ENCODE measurements at places on chromosomes 1 and 21.

- no peak for DNase-seq
These were observed 127.8 kb downstream of the NTMT2 start for GRCh38 chr1:170273291-170274130.

GRCh38 chr1:52002038-52002917 is 11.8 kb upstream of the RAB3B start:
- peak; percentile 88 for DNase-seq

DNA sequence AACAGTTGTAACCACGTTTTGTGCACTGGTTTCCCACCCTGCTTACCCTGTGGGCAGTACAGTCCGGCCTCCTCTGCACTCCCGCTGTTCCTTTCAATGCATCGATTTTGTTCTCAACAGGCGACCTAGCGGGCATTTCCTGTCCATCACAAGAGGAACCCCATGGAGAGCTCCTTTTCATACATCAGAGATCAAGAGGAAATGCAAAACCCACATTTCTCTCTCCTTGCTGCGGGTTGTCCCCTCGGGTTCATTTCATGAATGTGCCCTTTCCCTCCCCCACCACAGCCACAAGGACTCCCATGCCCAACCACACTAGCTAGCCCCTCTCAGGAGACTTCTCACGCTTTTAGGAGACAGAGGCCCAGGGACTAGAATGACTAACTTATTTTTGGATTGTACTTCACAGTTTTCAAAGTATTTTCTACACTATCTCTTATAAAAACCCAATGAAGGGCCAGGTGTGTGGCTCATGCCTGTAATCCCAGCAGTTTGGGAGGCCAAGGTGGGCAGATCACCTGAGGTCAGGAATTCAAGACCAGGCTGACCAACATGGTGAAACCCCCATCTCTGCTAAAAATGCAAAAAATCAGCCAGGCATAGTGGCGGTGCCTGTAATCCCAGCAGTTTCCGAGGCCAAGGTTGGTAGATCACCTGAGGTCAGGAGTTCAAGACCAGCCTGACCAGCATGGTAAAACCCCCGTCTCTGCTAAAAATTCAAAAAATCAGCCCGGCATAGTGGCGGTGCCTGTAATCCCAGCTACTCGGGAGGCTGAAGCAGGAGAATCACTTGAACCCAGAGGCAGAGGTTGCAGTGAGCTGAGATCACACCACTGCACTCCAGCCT is 18.4 kb downstream of the ATP1A4 start:
- DNase-seq = no peak

DNA sequence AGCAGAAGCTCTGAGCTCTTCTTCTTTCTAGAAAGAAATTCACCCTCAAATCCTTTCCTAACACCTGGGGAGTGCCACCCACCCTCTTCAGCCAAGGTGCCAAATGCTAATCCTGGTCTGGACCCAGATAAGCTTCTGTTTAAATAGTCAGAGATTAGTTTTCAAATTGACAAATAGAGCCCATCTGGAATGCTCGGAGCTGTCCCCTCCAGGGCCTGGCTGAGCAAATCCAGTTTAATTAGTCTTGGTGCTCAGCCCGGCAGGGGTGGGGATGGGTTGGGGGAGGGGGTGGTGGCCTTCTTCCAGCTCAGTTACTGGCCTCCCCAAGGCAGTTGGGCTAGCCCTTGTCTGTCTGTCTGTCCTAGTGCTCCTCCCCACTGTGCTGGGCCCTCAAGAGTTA is 269.5 kb downstream of the GRIK3 start:
- DNase-seq = no peak

GRCh38 chr1:180901076-180901990 is 11.4 kb upstream of the KIAA1614 start:
- no peak for DNase-seq

- DNase-seq = no peak
These were observed 135.6 kb downstream of the DUSP10 start for GRCh38 chr1:221606256-221606655.

DNA sequence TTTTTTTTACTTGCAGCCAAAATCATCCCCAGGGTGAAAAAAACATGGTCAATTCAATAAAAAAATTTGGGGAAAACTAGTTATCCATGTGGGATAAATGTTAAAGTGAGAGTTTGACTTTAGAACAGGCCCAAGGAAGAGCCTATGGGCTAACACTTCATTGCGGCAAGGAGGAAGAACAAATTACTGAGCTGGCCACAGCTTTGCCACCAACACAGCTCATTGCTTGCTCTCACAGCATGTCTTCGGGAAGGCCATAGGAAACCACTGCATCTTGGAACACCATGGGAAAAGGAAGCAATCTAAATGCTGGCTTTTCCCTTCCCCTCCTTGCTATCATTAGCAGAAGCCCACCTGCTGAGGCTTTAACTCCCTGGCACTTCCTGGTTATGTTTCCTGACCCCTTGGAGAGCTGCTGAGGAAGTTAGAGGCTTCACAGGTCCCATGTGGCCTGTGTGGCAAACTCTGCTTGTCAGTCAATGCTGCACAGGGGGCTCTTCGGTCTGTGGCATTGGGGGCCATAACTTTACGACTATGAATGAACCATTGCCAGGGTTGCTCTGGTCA is 86.0 kb downstream of the SLC25A24 start:
- DNase-seq = no peak

GRCh38 chr21:37757606-37758376 is 158.5 kb downstream of the KCNJ6 start:
- peak; percentile 24 for DNase-seq

- DNase-seq = no peak
These were observed 21.4 kb downstream of the RPS6KA1 start for GRCh38 chr1:26550946-26551345.

DNA sequence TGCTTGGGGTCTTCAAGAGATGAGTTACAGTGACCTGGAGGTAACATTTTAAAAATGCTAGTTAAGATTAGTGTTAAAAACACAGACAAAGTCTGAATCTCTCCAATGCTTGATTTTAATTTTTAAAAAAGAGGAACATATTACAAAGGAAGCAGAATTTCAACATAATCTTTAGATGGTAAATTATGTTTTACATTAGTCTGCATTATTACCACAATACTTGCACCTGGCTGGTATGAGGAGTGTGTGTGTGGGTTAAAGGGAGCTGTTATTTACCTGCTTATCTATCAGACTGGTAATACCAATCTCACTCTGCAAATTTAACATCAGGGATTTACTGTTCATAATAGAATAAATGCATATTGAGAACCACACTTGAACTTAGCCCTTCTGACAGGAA is 10.3 kb upstream of the KCNJ15 start:
- DNase-seq = no peak

GRCh38 chr1:4369335-4369734 is 285.1 kb upstream of the AJAP1 start:
- DNase-seq = no peak

- no peak for DNase-seq
These were observed 2.1 kb downstream of the ELK4 start for GRCh38 chr1:205629751-205630150.

DNA sequence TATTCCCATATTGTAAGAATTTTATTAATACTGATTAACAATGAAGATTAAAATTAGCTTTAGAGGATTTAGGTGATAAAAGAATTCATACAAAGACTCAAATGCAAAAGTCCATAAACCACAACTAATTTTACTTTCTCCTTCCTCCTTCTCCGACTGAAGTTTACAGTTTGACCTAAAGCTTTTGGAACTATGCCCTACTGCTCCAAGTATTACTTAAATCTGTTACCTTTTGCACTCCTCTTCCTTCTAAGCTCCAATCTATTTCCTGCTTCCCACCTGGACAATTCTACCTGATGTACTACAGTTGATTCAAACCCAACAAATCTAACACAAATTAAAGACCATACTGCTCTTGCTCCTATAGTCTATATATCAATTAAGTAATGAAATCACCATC is 36.3 kb downstream of the ANKRD13C start:
- DNase-seq = no peak

DNA sequence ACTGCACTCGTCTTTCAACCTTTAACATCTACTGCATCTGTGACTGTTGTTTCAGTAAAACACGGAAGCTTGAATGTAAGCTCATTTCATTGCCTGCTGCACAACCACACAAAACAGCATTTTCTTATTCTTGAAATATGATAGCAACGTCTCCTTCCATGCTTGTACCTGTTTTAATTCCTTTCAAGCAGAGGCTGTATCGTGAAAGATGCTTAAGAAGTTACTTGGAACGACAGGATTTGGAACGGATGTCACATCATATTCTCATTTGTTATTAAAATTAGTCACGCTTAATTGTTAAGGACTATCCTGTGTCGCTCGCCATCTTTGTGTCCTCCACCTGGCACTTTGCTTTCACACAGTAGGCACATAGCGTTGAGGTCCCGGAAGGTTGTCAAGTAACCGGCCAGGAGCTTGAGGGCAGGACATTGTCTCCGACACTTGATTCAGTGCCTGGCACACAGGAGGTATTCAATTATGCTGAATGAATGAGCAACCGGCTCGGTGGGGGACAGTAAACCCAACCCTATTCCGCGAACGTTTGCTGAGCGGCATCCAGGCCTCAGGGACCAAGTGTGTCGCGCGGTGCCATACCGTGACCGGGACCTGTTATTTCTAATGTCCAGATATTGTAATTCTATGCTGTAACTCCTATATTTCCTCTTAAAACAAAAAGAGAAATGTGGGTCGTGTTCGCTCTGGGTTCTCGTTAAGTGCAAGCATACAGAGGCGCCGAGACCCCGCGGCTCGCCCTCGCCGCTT is 499 bp upstream of the SH3GLB1 start:
- no peak for DNase-seq

DNA sequence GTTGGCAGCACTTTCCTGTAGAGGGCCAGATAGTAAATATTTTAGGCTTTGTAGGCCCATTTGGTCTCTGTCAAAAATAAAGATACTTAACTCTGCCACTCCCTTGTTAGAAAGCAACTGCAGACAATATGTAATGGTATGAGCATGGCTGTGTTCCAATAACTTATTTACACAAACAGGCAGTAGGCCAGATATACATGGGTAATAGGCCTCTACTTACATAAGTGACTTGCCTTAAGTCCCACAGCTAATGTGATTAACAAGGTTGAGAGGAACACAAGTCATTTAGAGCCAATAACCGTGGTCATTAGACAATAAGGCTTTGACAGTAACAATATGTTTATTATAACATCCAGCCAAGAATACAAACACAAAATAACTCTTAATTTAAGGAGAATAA is 17.4 kb downstream of the CCT8 start:
- DNase-seq = no peak

All from myocyte (in vitro differentiated cells).